ENCODE measurements at places on chromosomes 1 and 21. TPM values are rescaled to one million over a fixed set of nuclear protein-coding genes. Genes with fewer than 3 reads are reported as not detected.

GCSAML gene
- total RNA-seq: not detected

DNA sequence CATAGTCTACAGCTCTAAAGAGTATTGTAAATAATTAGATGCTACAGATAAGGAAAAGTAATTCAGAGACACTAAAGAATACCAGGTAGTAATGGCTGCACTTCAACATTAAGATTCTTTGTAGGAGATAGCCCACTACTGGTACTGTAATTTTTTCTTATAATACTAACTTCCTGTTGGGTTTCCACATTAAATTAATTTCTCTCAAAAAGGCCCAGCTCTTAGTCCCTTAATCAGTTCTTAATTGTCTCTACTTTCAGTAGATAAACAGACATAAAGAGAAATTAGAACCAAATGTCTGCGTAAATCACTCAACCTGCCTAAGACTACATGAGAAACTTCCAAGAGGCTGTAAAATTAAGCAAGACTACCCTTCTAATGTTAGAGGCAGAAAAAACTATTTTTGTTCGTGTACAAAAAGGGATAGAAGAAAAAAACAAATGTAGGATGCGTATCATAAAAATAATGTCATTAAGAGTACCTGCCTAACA is 83.4 kb downstream of the NOTCH2 start:
- peaks cover 21% of the 10 kb centered on the region for H3K4me1 ChIP-seq
- H3K4me3 ChIP-seq: no peak overlapping the region
- DNase-seq: no peak

- no peak overlapping the region for H3K4me3 ChIP-seq
- no peaks in the 10 kb centered on the region for H3K4me1 ChIP-seq
- H3K36me3 ChIP-seq: no peaks in the 10 kb centered on the region
- DNase-seq: no peak
- H3K27me3 ChIP-seq: no peaks in the 10 kb centered on the region
Observed at GRCh38 chr1:169009666-169010065, 96.8 kb upstream of the ATP1B1 start.

DNA sequence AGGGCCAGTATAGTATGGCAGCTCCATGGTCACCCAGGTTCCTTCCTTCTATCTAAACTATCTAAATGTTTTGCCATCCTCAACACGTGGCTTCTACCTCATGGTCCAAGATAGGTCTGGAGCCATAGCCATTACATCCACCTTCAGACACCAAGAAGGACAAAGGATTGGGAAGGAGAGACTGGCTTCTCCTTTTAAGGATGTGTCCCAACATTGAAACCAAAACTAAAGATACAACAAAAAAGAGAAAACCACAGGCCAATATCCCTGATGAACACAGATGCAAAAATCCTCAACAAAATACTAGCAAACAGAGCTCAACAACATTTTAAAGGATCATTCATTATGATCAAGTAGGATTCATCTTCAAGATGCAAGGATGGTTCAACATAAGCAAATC is 24.8 kb downstream of the HSD11B1 start:
- H3K27ac ChIP-seq: no peak overlapping the region
- H3K36me3 ChIP-seq: no peaks in the 10 kb centered on the region
- no peak for DNase-seq
- no peaks in the 10 kb centered on the region for H3K27me3 ChIP-seq
- H3K4me1 ChIP-seq: no peaks in the 10 kb centered on the region

GRCh38 chr1:54328066-54328636 is 78.0 kb downstream of the SSBP3 start:
- no peak for DNase-seq
- H3K27ac ChIP-seq: peak overlapping the region; percentile 74
- H3K36me3 ChIP-seq: no peaks in the 10 kb centered on the region
- no peak overlapping the region for H3K4me3 ChIP-seq
- H3K27me3 ChIP-seq: no peaks in the 10 kb centered on the region

DNA sequence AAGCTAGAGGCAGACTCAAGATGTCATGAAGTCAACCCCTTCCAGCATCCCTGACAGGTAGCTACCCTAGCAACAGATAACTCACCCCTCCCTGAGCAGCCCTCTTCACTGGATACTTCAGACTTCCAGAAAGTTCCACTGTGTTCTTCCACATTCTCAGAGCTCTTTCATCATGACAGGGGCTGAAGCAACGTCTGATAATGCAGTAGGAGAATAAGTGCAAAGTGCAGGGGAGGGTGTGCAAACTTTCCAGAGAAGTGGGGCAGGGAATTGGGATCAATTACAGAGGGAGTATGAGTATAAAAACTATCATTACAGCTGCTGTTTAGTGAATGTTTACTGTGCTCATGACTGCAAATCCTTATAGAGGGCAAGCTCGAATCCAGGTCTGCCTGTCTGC is 26.4 kb upstream of the FOXE3 start:
- peaks cover 2% of the 10 kb centered on the region for H3K27me3 ChIP-seq
- no peak for DNase-seq
- no peaks in the 10 kb centered on the region for H3K36me3 ChIP-seq
- no peak overlapping the region for H3K4me3 ChIP-seq

NPR1 gene
- 7.4 TPM for total RNA-seq

DNA sequence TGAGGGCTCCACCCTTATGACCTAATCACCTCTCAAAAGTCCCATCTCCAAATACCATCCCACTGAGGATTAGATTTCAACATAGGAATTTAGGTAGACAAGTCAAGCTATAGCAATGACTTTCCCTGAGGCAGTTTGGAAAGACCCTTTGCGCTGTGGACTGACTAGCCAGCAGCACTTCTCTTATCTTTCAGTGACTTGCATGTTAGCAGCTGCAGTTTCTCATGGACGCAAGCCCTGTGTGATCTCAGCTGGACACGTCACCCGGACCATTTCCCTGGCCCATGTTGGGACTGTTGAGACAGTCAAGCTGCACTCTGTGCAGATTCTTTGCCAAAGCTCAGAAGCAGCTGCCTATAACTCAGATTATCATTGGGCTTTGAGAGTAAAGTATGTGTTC is 408.1 kb upstream of the USP24 start:
- H3K27me3 ChIP-seq: no peaks in the 10 kb centered on the region
- DNase-seq: peak; percentile 30
- no peaks in the 10 kb centered on the region for H3K4me1 ChIP-seq
- H3K4me3 ChIP-seq: no peak overlapping the region
- H3K36me3 ChIP-seq: no peaks in the 10 kb centered on the region

DNA sequence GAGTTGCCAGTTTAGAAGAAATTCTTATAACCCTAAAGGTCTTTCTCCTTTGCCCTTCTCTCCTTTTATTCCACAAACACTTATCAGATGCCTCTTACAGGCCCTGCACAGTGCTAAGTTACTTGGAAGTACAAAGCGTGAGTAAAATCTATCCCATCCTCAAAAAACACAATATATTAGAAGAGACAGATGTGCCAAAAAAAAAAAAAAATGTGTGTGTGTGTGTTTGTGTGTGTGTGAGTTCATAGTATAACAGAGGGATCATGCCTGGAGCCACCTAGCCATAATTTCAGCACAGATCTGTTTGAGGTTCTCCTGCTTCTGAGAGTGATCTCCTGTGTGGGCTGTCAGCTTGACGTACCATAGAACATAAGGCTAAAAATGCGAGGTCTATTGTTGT is 5.0 kb downstream of the FAM20B start:
- peak overlapping the region; percentile 82 for H3K27ac ChIP-seq
- peak overlapping the region; percentile 24 for H3K4me3 ChIP-seq
- no peaks in the 10 kb centered on the region for H3K36me3 ChIP-seq

DNA sequence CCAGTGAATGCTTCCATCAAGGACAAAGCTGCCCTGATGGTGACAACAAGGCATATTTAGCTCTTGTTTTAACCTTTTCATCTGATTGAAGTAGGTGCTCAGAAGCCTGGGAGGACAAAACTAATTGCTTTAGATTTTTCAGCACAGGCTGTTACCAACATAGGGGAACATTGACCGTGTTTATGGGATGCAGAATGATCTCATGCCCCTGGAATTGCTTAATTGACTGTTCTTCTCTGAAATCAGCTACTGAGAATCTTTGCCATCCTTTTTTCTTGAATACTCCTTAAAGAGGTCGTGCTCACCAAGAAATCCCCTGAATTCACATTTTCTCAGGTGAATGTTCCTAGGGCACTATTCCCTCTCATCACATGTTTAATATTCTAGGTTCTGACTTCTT is 95.9 kb upstream of the CCDC190 start:
- no peak overlapping the region for H3K27ac ChIP-seq
- no peaks in the 10 kb centered on the region for H3K36me3 ChIP-seq
- no peaks in the 10 kb centered on the region for H3K27me3 ChIP-seq
- DNase-seq: no peak

DNA sequence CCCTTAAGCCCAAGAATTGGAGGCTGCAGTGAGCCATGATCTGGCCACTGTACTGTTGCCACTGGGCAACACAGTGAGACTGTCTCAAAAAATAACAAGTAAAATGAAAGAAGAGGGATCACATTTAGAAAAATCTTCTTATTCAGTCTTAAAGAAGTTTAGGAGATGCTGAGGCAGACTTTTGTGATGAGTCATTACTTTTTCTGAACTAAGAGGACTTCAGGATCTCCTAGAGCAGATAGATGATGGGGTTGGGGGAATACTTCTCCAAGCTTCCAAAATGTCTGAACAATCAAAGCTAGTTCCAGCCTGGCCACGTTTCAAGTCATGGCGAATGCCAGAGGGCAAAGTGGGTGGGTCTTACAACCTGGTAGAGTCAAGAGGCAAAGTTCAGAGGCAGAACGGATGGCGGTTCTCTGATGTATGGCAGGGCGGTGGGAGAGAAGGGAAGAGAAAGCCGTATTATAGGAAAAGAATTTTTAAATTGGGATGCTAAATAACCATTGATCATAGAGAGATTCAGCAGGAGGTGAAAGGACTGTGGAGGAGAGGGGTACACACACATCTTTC is 2.1 kb upstream of the CIART start:
- H3K27me3 ChIP-seq: no peaks in the 10 kb centered on the region
- DNase-seq: no peak
- H3K4me3 ChIP-seq: no peak overlapping the region
- H3K36me3 ChIP-seq: peaks cover 3% of the 10 kb centered on the region

GRCh38 chr1:211566431-211567025 is 12.4 kb downstream of the SLC30A1 start:
- H3K36me3 ChIP-seq: no peaks in the 10 kb centered on the region
- DNase-seq: no peak
- H3K27ac ChIP-seq: no peak overlapping the region
- H3K27me3 ChIP-seq: no peaks in the 10 kb centered on the region
- H3K4me1 ChIP-seq: no peaks in the 10 kb centered on the region

IL23R gene
- total RNA-seq: not detected

GRHL3 gene
- total RNA-seq: not detected
